ENCODE measurements at places on chromosomes 11 and 22. TPM values are rescaled to one million over a fixed set of nuclear protein-coding genes. Genes with fewer than 3 reads are reported as not detected.

Gene DDX25
- not detected for total RNA-seq

Gene SLC1A2
- 5.7 TPM for total RNA-seq

Gene TREH
- not detected for total RNA-seq

Gene RAB30
- 4.7 TPM for total RNA-seq

Gene RAB36
- 7.6 TPM for total RNA-seq

Gene KIF18A
- total RNA-seq, result 2.3 TPM

Gene ENTHD1
- not detected for total RNA-seq

Gene FSHB
- total RNA-seq, result not detected

Gene SLC35F2
- 1.8 TPM for total RNA-seq

DNA sequence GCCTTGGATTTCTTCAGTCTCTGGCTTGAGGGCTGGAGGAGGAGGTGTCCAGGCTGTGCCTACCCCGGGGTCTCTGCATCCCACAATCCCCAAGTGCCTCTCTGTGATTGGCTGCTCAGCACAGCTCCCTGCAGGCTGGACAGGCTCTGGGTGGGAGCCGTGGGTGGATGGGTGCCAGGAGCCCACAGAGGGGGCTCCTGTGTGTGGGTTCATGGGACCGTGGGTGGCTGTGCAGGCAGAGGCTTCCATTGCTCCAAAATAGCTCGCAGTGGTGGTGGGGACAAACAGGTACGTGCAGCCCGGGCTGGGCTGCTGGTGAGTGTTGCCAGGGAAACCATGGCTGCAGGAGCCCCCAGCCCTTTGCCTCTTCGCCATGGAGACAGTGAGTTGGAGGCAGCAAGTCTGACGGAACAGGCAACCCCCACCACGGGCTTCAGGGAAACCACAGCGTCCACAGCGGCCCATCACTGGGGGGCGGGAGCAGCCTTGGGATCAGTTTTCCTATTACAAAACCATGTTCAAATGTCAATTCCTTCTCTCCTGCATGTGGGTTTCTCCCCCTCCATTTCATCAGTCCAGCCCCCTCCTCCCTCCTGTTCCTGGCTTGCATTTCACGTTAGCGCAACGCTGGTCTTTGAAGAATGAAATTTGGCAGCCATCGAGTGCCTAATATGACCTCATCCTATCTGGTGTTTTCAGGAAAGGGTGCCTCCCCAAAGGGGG is 155.2 kb downstream of the TRIM29 start:
- DNase-seq, result peak; percentile 55
- H3K4me1 ChIP-seq, result no peaks in the 10 kb centered on the region
- H3K4me3 ChIP-seq, result no peak overlapping the region
- H3K27me3 ChIP-seq, result peaks cover 4% of the 10 kb centered on the region
- no peak overlapping the region for H3K27ac ChIP-seq

DNA sequence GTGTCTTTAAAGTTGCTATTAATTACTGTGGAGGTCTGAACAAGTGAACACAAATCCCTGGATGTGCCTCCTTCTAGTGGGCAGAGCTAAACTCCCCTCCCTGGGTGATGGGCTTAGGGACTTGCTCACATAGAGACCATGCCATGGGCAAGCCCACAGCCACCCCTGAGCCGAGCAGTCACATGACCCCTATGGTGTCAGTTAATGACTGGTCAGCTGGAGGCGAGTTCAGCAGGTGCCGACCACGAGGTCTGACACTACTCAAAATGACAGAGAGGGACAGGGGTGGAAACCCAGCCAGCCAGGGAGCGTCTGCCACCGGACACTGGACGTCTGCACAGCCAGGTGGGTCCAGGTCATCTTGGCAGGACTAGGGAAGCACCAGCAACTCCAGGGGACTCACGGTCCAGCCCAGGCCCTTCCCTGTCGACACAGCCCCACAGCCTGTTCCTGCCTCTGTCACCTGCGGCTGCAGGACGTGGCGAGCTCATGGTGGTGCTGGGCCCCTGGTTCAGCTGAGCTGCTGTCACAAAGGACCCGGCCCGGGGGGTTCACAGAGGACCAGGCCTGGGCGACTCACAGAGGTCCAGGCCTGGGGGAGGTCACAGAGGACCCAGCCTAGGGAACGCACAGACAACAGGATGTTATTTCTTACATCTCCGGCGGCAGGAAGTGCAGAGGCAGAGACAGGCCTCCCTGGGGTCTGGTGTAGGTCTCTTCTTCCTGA is 135.0 kb downstream of the BRD1 start:
- H3K36me3 ChIP-seq, result no peaks in the 10 kb centered on the region
- no peak overlapping the region for H3K4me3 ChIP-seq
- H3K27ac ChIP-seq, result no peak overlapping the region
- H3K27me3 ChIP-seq, result no peaks in the 10 kb centered on the region
- H3K4me1 ChIP-seq, result no peaks in the 10 kb centered on the region
- peak; percentile 14 for DNase-seq

GRCh38 chr11:134907636-134908035 is 495.6 kb upstream of the B3GAT1 start:
- no peak overlapping the region for H3K4me3 ChIP-seq
- no peaks in the 10 kb centered on the region for H3K36me3 ChIP-seq
- peaks cover 18% of the 10 kb centered on the region for H3K27me3 ChIP-seq
- peaks cover 15% of the 10 kb centered on the region for H3K4me1 ChIP-seq
- DNase-seq, result no peak

- H3K4me1 ChIP-seq, result no peaks in the 10 kb centered on the region
- no peaks in the 10 kb centered on the region for H3K27me3 ChIP-seq
- H3K4me3 ChIP-seq, result no peak overlapping the region
- H3K27ac ChIP-seq, result no peak overlapping the region
Observed at GRCh38 chr22:30978304-30978962, 9.4 kb downstream of the TUG1 start.

DNA sequence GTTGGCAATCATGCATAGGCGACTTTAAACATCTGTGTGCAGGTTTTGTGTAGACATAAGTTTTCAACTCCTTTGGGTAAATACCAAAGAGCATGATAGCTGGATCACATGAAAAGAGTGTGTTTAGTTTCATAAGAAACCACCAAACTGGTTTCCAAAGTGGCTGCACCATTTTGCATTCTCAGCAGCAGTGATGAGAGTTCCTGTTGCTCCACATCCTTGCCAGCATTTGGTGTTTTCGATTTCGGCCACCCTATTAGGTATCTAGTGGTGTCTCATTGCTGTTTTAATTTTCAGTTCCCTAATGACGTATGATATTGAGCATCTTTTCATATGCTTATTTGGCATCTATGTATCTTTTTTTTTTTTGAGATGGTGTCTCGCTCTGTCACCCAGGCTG is 62.8 kb upstream of the CCND1 start:
- H3K4me3 ChIP-seq, result no peak overlapping the region
- no peaks in the 10 kb centered on the region for H3K36me3 ChIP-seq
- no peak overlapping the region for H3K27ac ChIP-seq
- H3K27me3 ChIP-seq, result peaks cover 27% of the 10 kb centered on the region
- DNase-seq, result no peak
- H3K4me1 ChIP-seq, result peaks cover 4% of the 10 kb centered on the region

DNA sequence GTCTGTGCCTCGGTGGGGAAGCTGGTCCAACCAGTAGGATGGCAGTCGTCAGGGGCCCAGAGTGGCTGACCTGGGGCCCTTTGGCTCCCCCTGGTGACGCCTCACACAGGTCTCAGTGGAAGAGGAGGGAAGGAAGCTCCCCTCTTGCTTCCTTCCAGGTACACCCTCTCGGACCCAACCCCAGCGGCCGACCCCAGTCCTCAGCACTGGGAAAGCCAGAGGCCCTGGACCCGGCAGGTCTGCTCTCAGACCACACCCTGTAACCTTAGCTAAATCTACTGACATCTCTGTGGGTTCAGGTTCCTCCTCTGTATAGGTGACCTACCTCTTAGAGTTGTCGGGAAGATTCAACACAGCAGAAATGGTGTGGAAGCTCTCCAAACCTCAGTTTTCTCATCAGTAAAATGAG is 3.4 kb upstream of the SCUBE1 start:
- no peak overlapping the region for H3K4me3 ChIP-seq
- DNase-seq, result peak; percentile 66
- H3K27ac ChIP-seq, result no peak overlapping the region
- peaks cover 17% of the 10 kb centered on the region for H3K4me1 ChIP-seq
- H3K27me3 ChIP-seq, result peaks cover 80% of the 10 kb centered on the region

GRCh38 chr11:6440906-6441358 is at the start of gene HPX:
Gene HPX, minus strand, starts transcription at chr11:6440987. Its CDS starts 24 bp downstream, at chr11:6440963.
- H3K4me3 ChIP-seq, result no peak within 1 kb of the TSS
- H3K4me1 ChIP-seq, result peaks cover 10% of the 10 kb centered on the region
- no peak for DNase-seq
- H3K27ac ChIP-seq, result no peak within 1 kb of the TSS

- H3K4me1 ChIP-seq, result no peaks in the 10 kb centered on the region
- H3K36me3 ChIP-seq, result no peaks in the 10 kb centered on the region
- H3K4me3 ChIP-seq, result no peak overlapping the region
- no peak overlapping the region for H3K27ac ChIP-seq
Observed at GRCh38 chr11:22163394-22163797, 29.5 kb upstream of the ANO5 start.

GRCh38 chr11:128500493-128500892 is 86.9 kb downstream of the ETS1 start:
- peaks cover 78% of the 10 kb centered on the region for H3K4me1 ChIP-seq
- H3K27me3 ChIP-seq, result no peaks in the 10 kb centered on the region
- no peak for DNase-seq
- H3K27ac ChIP-seq, result peak overlapping the region; percentile 88
- H3K4me3 ChIP-seq, result no peak overlapping the region

GRCh38 chr11:94924612-94925011 is 48.7 kb downstream of the CWC15 start:
- peak overlapping the region; percentile 83 for H3K27ac ChIP-seq
- no peak for DNase-seq
- H3K36me3 ChIP-seq, result no peaks in the 10 kb centered on the region
- H3K4me3 ChIP-seq, result no peak overlapping the region
- H3K4me1 ChIP-seq, result peaks cover 22% of the 10 kb centered on the region

- no peak overlapping the region for H3K4me3 ChIP-seq
- no peaks in the 10 kb centered on the region for H3K27me3 ChIP-seq
- H3K4me1 ChIP-seq, result peaks cover 25% of the 10 kb centered on the region
- no peaks in the 10 kb centered on the region for H3K36me3 ChIP-seq
- H3K27ac ChIP-seq, result peak overlapping the region; percentile 54
- no peak for DNase-seq
Observed at GRCh38 chr22:24289741-24290163, 19.1 kb downstream of the SPECC1L start.

DNA sequence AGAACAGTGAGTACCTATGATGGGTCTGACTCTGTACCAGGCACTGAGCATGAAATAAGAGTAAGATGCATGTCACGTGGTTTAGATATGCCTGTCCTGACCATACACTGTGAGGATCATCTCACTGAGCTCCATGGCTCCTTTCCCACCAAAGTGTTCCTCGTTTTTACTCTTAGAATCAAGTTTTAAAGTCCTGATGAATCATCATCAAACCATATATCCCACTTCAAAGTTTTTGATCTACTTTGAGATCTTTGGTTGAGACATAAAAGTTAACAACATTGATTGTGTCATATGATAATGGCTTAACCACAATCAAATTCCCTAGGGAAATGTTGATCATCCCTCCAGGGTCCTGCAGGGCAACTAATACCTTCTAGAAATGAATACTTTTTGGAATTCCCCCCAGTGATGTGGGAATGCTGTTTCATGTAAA is 12.8 kb downstream of the ETS1 start:
- no peak overlapping the region for H3K27ac ChIP-seq
- H3K4me3 ChIP-seq, result no peak overlapping the region
- H3K36me3 ChIP-seq, result no peaks in the 10 kb centered on the region
- no peaks in the 10 kb centered on the region for H3K4me1 ChIP-seq

GRCh38 chr22:38924347-38924952 is 33.0 kb upstream of the APOBEC3A start:
- DNase-seq, result peak; percentile 94
- H3K36me3 ChIP-seq, result no peaks in the 10 kb centered on the region
- H3K27me3 ChIP-seq, result no peaks in the 10 kb centered on the region

DNA sequence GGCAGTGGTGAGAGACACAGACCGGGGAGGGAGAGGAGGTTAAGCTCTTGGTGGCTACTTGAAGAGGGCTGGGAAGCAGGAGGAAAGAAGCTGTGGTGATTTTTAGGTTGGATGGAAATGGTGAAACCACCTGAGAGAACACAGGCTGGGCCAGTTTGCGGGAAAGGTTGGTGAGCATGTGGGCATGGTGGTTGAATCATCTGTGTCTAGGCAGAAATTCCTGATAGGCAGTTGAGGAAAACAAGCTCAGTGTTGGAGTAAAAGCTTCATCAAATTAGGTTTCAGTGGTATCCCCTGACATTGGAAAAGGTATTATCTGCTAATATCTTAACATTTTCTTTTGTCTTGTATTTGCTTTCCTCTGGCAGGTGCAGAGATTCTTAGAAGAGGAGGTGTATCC is 4.3 kb upstream of the SGSM3 start:
- DNase-seq, result no peak
- H3K4me3 ChIP-seq, result no peak overlapping the region
- peaks cover 8% of the 10 kb centered on the region for H3K4me1 ChIP-seq
- no peaks in the 10 kb centered on the region for H3K27me3 ChIP-seq
